H7 (cell line): ENCODE measurements at places on chromosomes 7 and 10. TPM values are rescaled to one million over a fixed set of nuclear protein-coding genes. Genes with fewer than 3 reads are reported as not detected.
A peak's percentile ranks its signal among the peaks of the same experiment; 100 is the strongest.

- no peak for DNase-seq
These were observed 808.8 kb downstream of the GRM8 start for GRCh38 chr7:126443951-126444350.

The PDLIM1 gene
- 31.3 and 32.4 TPM in 2 replicates for total RNA-seq

DNA sequence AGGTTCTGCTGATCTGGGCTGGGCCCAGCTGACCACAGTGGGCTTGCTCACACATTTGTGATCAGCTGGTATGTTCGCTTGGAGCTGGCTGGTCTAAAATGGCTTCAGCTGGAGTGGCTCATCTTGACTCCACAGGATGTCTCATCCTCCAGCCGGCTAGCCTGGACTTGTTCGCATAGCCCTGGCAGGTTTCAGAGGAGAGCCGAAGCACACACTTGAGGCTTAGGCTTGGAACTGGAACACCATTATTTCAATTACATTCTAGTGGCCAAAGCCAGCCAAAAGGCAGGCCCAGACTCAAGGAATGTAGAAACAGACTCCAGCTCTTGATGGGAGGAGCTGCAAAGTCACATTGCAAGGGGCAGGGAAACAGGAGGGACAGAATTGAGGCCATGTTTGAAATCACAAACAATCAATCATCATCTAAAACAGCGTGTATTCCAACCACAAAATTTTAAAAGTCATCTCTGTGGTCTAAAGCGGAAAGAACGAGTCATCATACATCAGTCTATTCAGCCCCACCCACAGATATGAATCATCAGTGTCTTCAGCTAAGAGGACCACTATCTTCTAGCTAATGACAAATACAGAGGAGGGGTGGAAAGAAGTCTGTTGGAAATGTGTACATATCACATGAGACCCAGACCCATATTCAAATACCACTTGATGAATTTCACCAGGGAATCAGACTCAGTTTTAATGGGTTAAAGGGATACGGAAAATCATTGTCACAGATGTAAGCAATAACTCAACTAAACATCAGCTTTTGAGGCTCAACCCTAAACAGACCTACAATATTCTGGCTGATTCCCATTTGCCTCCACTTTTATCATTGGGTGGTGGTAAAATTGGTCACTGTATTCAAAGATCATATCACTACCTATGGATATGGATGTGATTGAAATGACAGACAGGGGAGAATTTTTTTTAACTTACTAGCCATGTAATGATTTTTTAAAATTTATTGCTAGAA is 139.0 kb upstream of the MKLN1 start:
- no peak for DNase-seq

GRCh38 chr7:37284805-37285231 is 163.8 kb downstream of the ELMO1 start:
- DNase-seq, result peak; percentile 69

DNA sequence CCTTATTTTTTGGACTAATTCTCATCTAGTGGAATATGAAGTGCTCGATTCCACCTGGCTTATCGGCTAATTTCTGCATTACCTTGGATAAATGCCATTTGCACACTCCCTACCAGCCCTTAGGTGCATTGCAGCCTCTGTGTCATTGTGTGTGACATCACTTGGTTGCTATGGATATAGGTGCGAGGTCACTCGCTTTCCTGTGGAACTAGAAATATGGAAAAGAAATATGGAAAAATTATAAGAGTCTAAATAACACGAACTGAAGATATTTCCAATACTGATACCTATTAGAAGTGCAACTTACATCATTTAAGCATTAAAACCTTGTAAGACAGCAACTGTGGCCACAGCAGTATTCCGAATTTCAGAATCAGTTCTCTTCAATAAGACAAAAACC is 2.0 kb downstream of the YWHAG start:
- no peak for DNase-seq

The ADIRF gene
- not detected in 2 replicates for total RNA-seq

The SLC26A3 gene
- total RNA-seq, result not detected in 2 replicates

GRCh38 chr7:23467806-23468525 is 2.3 kb downstream of the IGF2BP3 start:
- DNase-seq, result peak; percentile 64

- no peak for DNase-seq
These were observed 28.7 kb downstream of the CHST15 start for GRCh38 chr10:124064676-124065075.

GRCh38 chr7:30365621-30366020 is 81.2 kb downstream of the ZNRF2 start:
- DNase-seq, result no peak

GRCh38 chr7:101099969-101100781 is 14.9 kb downstream of the TRIM56 start:
- peak; percentile 90 for DNase-seq

GRCh38 chr10:71710519-71710918 is 9.1 kb downstream of the C10orf105 start:
- DNase-seq, result no peak

DNA sequence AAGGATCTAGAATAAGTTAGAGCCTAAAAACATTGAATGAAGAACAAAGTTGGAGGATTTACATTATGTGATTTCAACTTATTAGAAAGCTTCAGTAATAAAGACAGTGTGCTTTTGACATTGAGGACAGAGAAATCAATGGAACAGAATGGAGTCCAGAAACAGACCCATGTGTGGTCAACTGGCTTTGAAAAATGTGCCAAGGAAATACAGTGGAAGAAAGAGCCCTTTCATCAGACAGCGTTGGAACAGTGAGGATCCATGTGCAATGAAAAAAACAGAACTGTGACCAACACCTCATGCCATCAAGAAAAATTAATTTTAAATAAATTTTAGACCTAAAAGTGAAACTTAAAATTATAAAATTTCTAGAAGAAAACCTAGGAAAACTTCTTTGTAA is 50.6 kb upstream of the LRRC18 start:
- no peak for DNase-seq

The AGR3 gene
- total RNA-seq, result not detected in 2 replicates

GRCh38 chr7:152504367-152504766 is 68.6 kb upstream of the KMT2C start:
- no peak for DNase-seq

The WEE2 gene
- 0.76 TPM in 1 of 2 replicates, not detected in the other for total RNA-seq

GRCh38 chr7:148987751-148988512 is 40.4 kb downstream of the PDIA4 start:
- peak; percentile 46 for DNase-seq

DNA sequence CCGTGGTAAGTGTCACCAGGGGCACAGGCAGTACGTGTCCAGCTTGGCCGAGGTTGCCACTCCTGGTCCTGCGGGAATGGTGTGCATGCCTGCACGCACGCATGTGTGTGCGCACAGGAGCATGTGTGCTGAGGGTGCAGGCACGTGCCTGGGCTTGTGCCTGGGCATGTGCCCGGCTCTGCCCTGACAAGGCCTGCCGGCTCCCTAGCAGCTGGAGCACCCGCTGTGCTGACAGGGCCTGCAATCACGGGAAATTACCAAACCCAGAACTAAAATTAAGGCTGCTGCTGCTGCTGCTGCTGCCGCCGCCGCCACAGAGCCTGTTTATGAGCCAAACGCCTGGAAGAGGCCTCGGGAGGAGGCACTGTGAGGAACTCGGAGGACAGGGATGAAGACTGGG is 28.7 kb downstream of the GHRHR start:
- DNase-seq, result no peak
